Progenitor cell of endocrine pancreas (in vitro differentiated cells): ENCODE measurements at places on chromosomes 2 and 18. TPM values are rescaled to one million over a fixed set of nuclear protein-coding genes. Genes with fewer than 3 reads are reported as not detected.

The FBXO48 gene
- total RNA-seq, result 1.2 and 1.5 TPM in 2 replicates

DNA sequence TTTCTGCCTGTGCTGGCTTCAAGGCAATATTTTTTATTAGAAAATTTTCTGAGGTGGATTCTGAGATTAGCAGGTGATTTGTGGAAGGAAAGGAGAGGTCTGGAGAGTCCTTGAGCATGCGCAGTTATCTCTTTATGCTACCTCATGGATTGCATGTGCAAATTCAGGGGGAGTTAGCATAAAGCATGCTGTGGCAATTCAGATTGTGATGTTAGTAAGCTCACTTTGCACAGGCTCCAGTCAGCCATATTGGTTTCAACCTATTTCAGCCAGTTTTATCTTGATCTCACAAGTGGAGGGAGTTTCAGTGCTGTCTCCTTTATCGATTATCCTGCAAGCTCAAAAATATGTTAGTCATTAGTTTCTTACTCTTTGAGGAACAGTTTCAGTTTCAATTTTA, 2012.3 kb upstream of the PIK3C3 start:
- DNase-seq, result no peak

DNA sequence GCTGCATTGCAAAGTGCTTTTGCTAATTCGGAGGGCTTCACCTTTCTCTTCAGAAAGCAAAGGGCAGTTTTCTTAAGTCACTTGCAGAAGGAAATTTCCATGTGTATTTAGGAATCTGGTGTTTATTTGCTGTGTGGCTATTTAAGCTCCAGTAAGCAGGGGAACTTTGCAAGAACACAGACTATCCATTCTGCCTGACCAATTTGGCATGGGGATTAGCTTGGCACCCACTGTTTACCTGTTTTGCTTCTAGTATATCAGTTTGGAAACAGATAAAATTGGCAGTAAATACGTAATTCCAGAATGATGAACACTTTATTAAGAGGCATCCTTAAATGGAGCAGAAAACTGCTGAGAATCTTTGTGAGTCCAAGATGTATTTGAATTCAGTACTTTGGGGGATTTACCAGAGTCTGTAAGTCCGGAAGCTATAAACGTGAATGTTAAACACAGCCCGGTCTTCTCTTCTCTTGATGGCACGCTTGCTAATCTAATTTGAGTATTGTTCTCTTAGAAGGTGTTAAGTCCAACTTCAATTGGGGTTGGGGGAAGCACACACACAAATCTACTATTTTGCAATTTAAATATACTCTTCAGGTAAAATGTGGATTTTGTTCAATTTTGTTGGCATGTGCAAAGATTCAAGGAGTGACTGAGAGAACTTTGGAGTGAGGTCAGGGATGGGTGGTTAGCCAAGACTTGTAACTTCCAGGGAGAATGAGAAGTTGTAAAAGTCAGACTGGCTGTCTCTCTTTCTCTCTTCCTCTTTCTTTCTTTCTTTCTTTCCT, 650 bp downstream of the ACKR3 start:
- no peak for DNase-seq

GRCh38 chr2:6940820-6941219, 23.6 kb downstream of the RNF144A start:
- no peak for DNase-seq

The CCDC121 gene
- 5.6 and 5.7 TPM in 2 replicates for total RNA-seq

DNA sequence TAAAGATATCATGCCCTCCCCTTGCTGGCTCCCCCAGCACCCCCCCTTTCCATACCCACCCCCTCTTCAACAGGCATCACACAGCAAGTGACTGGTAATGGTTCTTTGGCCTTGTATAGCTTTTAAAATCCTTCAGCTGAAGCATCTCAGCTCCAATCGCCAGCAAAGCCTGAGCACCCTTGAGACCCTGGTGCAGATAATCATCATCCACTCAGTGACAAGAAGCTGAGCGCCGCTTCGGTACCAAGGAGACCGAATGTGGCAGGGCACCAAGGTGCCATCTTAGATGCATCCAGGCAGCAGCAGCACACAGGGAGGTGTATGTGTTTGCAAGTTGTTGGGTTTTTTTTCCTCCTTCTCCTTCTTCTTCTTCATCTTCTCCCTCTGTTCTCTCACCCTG, 232.7 kb downstream of the BCL11A start:
- DNase-seq, result no peak

- no peak for DNase-seq
Measured at GRCh38 chr18:80143881-80144280, 34.8 kb downstream of the ADNP2 start.

The PLEKHA3 gene
- total RNA-seq, result 28.2 and 31.0 TPM in 2 replicates

DNA sequence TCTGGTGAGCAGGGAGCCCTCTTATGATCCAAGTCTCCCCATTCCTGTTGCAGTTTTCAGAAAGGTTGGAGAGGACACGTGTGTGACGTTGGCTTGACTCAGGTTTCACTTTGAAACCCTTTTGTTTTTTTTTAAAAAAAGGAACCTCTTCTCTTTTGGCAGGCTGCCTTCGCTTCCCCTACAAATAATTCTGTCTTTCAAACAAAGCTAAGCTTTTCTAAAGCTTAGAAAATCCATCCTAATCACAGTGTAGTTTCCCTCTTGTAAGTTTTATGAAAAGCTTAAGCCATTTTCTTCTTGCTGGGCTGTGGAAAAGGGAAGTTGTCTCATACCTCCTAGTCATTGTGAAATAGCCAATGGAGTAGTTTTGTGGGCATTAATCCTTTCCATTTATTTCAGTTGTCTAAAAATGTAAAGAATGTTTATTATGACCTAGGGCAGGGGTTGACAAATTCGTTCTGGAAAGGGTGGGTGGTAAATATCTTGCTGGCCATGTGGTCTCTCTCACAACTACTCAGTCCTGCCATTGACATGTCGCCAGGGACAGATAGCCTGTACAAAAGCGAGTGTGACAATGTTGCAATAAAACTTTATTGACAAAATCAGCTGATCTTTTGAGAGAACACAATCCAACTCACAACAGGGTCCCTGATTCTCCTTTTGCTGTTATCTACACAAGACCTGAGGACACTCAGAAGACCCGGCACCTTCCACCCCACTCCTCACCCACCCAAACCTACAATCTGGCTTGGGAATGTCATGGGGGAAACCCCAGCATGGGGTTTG, 878.8 kb downstream of the RNF144A start:
- DNase-seq, result no peak

DNA sequence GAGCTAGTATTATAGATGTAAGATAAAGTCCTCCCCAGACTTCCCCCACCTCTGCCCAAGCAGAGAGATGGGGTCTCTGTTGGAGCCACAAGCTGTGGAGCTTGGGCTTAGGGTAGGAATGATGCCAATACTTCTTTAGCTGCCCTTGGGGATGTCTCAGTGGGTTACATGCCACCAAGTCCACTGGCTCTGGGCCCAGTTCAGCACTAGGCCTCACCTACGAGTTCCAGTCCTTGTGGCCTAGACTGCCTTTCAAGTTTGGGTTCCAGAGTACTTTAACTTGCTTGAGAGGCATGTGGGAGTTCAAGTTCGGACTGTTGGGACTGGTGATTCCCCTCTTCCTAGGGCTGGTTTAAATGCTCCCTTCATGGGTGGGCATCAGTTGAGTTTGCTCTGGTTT, 272.4 kb downstream of the PTPRM start:
- no peak for DNase-seq

DNA sequence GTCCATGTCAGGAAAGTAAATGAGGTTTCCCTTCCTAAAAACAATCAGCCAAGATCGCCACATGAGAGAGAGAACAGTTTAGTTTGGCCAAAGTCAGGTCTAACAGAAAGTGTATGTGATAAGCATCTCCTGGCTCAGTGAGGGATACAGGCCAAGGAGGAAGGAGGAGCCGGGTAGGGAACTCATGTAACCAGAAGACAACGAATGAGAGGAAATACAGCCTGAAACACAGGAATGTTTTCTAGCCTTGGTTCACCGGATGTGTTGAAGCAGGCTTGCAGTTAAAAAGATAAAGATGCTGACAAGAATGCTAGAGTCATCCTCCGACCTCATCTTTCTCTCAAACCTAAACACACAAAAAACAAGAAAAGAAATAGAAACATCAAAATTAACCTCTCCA, 283.9 kb upstream of the SIX2 start:
- DNase-seq, result no peak

DNA sequence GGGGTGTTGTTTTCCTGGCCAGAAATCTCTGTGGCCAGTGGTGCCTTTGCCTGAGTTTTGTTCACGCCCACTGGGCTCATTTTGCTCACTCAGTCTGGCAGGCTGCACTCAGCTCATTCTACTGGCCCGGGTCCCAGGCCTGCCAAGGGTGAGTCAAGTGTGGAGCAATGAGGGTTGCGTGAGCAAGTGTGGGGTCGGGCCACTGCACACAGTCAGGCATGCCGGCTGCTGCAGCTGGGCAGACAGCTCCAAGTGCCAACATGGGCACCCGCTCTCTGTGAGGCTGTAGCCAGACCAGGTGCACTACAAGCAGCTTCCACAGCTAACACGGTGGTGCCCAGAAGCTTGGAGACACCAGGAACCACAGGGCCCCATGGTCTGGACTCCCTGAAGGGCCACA, 801.1 kb upstream of the RAB6C start:
- no peak for DNase-seq

The ASXL3 gene
- total RNA-seq, result 18.0 and 23.0 TPM in 2 replicates

The SPATA3 gene
- not detected in 2 replicates for total RNA-seq

DNA sequence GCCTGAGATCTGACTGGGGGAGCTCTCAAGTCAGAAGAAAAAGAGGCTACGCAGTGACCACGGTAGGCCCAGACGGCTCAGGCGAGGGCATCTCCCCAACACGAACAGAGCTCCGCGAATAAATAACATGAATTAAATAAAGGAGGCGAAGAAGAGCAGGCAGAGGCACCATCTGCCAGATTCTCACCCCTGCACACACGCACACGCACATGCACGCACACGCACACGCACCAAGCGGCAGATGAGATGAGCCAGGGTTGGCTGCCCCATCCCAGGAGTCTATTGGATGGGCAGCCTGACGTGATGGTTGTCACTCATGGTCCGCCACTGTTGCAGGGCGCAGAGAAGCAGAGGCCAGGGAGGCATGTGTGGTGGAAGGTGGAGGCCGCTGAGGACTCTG, 50.4 kb upstream of the ASXL2 start:
- no peak for DNase-seq

DNA sequence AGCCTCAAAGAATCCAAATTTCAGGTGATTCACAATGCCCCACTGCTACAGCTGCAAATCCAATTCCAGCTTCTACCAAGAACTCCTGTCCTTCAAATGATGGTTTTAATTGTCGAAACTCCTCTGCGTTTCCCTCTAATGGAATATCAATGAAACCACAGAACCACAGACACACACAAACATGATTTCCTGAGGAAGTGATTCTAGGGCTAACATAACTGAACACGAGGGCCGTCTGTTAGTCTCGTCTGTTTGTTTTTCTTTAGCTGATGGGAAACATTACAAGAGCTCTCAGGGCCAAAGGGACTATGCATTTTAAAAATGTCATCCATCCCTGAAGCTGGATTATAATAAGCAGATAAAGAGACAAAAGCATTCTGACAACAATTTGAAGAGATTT, 59.4 kb downstream of the RNF152 start:
- no peak for DNase-seq
